T-helper 9 cell (primary cell): ENCODE measurements at places on chromosomes 6 and 20.

- DNase-seq, result no peak
Observed at GRCh38 chr6:8589941-8590729, 154.8 kb upstream of the SLC35B3 start.

- DNase-seq, result no peak
Observed at GRCh38 chr6:29946223-29947076, 4.1 kb downstream of the HLA-A start.

DNA sequence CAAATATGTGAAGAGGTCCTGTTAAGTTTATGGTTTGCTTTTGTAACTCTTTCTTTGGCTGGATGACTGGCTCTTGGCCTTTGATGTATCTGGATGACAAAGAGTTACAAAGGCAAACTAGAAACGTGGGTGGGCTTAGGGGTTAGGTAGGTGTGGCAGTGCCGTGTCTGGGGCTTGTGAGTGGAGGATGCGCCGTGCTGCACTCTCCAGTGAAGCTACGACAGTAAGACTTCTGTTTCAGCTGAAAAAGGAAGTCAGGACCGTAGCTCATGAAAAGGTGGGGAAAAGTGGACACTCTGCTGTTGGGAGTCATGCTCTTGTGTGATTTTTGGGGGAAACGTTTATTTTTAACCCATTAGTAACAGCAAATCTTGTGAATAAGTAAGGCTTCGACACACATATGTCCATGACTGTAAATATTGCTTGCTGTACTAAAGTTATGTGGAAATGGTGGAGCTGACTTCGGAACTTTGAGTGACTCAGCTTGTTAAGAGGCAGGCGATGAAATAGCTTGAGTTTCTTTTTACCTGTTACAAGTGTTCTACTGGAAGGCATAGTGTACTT, 45.6 kb downstream of the DUSP22 start:
- no peak for DNase-seq

- no peak for DNase-seq
Observed at GRCh38 chr6:107770541-107770940, 53.6 kb downstream of the SCML4 start.

GRCh38 chr6:28696167-28696566, 170.5 kb downstream of the GPX5 start:
- DNase-seq, result no peak

DNA sequence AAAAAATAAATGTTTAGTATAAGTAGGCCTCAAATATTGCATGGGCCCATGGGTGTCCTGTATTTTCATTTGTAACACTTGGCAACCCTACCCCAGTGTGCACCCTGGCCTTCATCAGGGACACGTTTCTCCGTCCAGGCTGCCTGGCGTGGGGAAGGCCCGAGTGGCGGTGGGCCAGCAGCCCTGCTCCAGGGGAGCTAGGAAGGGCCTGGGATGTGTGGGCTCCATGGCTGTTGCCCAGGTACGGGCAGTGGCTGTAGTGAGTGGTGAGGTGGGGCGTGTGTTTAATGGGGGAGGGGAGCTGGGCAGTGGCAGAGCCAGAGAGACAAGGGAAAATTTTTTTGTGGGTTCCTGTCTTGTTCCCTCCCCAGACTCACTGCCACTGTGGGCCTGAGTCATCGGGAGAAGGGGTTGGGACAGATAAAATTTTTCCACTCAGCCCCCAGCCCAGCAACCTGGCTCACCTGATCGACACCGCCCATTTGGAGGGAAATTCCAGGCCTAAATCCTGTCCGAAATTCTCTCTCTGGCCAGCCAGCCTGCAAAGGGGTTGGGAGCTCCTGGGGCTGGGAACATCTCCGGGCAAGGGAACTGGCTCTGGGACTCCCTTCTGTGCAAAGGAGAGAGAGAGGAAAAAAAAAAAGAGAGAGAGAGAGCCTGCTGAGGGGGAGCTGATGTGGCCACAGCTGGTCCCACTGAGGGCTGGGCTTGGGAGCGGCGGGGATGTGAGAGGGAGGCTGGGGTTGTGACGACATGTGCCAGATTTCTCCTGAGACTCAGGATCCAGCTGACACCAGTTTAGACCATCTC, 32.5 kb upstream of the VEGFA start:
- no peak for DNase-seq

GRCh38 chr6:129648819-129649491, 61.0 kb downstream of the ARHGAP18 start:
- DNase-seq, result no peak
